ENCODE measurements at places on chromosomes 7 and 10.

DNA sequence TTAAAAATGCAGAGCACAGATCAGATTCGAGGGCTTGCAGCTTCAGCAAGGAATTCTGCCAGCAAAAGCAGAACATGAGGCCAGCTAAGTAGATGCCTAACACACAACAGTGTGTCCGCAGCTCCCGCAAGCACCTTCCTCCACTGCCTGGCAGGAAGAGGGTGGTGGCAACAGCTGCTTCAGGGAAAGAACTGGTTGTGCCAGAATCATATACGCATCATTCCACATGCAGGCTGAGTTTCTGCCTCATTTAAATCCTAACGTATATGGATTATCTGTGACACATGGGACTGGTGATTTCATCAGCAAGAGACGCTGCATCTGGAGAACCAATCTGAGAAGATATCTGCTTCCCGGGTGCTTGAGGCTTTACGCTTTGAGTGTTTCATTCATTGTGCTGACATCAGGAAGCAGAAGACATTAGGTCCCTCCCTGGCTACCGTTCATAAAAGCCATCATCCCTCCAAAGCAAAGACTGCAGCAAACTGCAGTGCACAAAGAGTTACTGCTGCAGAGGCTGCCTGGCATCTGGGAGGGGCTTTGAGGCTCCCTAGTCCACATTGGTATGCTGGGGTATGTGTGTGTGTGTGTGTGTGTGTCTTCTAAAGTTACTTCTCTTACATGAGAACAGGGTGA, 78.8 kb downstream of the FAM13C start:
- no peak for DNase-seq

GRCh38 chr10:35040760-35041501, 49.2 kb downstream of the CUL2 start:
- DNase-seq = no peak

GRCh38 chr10:125761961-125762360, 13.7 kb downstream of the MMP21 start:
- DNase-seq = no peak

DNA sequence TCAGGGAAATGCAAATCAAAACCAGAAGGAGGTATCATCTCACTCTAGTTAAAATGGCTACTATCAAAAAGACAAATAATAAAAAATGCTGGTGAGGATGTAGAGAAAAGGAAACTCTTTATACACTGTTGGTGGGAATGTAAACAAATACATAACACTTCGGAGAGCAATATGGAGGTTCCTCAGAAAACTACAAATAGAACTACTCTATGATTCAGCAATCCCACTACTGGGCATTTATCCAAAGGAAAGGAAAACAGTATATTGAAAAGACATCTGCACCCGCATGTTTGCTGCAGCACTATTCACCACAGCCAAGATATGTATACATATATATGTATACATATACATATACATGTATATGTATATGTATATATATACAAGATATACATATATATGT, 94.2 kb downstream of the C10orf90 start:
- no peak for DNase-seq

GRCh38 chr7:83996879-83997278, 197.7 kb downstream of the SEMA3A start:
- DNase-seq = no peak

DNA sequence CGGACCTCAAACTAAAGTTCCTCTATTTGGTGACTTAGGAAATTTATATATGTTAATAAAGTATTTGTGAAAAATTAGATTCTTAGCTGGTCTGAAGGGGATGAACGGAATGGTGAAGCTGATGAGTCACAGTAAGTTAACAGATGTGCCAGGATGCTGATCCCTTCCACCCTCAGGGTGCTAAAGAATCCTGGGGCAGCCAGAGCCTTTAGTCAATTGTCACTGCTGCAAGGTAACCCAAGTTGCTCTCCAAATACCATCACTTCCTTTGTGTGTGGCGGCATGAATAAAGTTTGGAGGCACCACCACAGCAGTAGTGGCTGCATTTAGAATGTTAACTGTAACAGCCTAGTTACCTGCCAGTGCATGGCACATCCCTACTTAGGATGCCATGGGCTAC, 222.6 kb upstream of the PPP1R3A start:
- DNase-seq = no peak

- DNase-seq = no peak
These were observed 167.1 kb upstream of the RHEB start for GRCh38 chr7:151686826-151687225.

DNA sequence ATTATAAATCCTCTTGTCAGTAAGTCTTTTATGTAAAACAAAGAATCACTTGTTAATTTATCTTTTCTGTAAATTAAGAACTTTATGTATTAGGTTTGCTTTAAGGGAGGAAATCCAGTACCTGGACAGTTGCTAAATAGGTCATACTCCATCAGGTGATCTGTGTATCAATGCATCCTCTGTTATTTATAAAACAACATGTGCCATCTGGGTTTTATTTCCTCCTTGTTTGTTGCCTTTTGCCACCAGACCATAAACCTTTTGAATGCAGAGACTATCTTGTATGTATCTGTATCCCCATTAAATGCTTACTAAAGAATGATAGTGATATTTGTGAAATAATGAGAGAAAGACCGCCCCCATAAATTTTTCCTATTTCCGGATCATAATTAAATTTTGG, 70.0 kb downstream of the SLC35B4 start:
- DNase-seq = no peak

- no peak for DNase-seq
These were observed 129.4 kb downstream of the WDR11 start for GRCh38 chr10:120980279-120981255.

DNA sequence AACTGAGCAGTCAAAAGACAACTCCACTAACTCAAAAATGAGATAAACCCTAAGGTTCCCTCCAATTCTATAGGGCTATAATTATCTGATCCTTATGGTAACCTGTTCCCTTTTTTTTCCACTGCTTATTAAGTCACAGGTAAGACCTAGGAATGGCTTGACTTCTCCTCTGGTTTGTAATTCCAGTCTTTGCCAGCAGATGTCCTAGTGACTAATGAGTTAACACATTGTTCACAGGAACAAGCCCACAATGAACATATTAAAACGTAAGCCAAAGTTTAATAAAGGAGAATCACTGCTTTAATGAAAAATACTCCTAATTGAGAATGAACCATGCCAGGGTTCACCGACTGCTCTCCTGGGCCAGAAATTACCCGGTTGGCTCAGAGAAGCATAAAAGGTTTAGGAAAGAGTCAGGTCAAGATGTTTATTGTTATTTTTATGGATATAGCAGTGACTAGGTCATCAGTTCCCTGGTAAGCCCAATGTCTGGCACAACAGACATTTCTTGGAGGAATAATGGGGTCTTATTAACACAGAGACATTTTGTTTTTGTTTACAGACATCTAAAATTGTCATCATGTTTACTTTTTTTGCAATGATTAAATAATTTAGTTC, 120.1 kb downstream of the ELAPOR2 start:
- peak; percentile 69 for DNase-seq

- DNase-seq = peak; percentile 91
These were observed 166.2 kb downstream of the ZNF365 start for GRCh38 chr10:62540389-62540788.

DNA sequence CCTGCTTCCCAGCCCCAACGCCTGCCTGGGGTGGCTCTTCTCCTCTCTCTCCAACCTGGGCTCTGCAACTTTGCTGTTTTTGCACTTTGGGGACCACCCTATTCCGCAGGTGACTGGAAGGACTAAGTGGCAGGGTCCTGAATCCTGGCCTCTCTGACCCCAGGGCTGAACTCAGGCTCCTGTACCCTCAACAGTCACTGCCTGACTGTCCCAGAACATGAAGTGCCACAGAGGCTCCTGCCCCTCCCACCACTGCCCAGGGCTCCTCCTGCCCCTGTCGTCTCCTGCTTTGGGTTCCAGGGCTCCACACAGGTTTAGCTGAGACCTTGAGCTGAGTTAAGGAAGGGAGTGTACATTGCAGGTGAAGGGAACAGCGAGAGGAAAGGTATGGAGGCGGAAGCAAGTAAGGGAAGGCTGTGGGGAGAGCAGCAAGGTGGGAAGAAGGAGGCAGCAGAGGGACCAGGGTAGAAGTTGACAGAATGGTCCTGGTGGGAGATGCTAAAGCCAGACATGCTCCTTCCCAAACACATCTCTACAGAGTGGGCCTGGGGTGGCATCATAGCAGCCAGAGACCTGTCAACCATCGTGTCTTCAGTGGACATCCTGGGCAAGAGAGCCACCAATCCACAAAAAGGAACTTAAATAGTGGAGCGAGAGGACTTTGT, 5.7 kb upstream of the GRID1 start:
- no peak for DNase-seq

- no peak for DNase-seq
These were observed 92.5 kb upstream of the AHR start for GRCh38 chr7:17205910-17206309.

DNA sequence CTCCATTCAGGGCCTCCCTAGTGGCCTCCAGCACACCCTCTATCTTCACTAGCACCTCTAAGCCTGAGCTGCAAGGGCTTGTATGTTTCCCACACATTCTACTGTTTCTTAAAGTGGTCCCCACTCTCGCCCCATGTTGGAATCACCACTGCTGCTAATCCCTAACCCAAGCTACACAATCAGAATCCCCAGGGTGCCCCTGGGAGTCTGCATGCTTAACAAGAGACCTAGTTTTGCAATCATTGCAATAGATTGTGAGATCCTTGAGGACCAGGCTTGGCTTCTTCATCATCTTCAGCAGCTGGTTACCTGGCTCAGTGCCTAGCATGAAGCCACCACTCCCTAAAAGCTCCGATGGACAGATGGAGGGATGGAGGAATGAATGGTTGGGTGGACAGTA, 113.9 kb downstream of the MYOF start:
- DNase-seq = no peak

GRCh38 chr7:894164-894867, 18.0 kb downstream of the GET4 start:
- no peak for DNase-seq

DNA sequence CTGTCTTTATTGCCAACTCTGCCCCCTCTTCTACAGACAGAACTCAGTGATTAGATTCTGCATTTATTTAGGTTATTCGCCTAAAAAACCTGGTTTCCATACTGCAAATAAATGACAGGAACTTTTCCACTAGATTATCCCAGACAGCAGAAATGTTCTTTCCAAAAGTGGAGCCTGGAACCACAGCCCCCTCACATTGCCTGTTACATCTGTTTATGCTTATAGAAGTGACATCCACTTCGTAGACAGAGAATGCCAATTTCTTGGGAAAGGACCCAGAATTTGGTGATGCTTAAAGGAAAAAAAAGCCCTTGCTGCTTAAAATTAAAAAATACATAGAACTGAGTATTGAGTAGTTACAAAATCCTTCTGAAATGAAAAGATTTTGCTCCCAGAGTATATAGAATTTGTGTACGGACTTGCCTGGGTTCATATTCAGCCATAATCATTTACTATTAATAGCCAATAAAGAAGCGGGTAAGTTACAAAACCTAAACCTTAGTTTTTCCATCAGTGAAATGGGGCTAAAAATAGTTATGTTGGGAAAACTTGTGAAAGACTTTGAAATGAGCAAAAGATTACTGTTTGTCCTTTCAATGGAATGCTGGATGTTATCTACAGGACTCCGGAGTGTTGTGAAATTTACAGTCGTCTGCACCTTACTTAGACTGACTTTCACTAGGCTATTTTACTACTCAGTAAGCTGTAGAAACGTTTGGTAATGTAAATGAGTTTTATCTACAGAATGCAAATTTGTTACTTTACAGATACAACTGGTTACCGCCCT, 1.1 kb upstream of the PPP1R9A start:
- no peak for DNase-seq

DNA sequence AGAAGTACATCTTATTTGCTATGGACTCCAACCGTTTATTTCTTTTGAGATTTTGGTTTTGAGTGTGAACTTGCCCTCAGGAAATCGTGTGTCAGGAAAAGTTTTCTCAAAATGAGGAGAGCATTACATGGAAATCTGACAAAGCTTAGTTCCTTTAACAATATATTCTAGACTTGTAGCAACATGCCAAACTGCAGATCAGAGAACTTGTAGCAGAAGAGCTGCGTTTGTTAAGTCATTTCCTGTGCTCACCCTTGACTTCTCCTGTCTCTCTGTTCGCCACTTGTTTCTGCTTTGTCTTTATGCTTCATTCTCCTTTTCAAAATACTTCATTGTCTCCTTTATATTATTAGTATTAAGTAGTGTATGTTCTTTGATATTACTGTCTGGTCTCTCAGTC, 116.6 kb upstream of the FOXP2 start:
- DNase-seq = no peak

GRCh38 chr10:11702264-11702663, 39.9 kb upstream of the ECHDC3 start:
- no peak for DNase-seq

GRCh38 chr7:2702594-2702957, 14.6 kb downstream of the AMZ1 start:
- no peak for DNase-seq
